CD4-positive, alpha-beta T cell (primary cell): ENCODE measurements at places on chromosomes 3 and 15. TPM values are rescaled to one million over a fixed set of nuclear protein-coding genes. Genes with fewer than 3 reads are reported as not detected.
A peak's percentile ranks its signal among the peaks of the same experiment; 100 is the strongest.

DNA sequence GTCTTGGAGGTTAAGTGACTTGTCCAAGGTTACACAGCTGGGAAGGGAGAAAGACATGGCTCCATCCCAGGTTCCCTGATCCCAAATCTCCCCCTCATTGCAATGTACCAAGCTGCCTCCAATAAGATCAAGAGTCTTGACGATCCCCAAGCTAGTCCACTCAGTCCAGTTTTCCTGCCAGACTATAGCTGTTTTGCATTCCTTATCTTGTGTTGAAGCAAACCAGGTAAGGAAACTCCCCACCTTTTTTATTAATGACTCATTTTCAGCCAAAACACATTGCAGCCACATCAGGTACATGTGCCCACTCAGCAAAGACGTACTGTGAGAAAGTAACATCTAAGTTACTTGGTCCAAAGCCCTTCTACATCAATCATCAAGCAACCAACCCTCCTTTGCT lies 41.9 kb downstream of the LIPC start:
- H3K36me3 ChIP-seq = no peaks in the 10 kb centered on the region
- H3K4me3 ChIP-seq = peak overlapping the region; percentile 8

- no peak overlapping the region for H3K4me3 ChIP-seq
- H3K27ac ChIP-seq = no peak overlapping the region
- H3K27me3 ChIP-seq = no peaks in the 10 kb centered on the region
- no peaks in the 10 kb centered on the region for H3K36me3 ChIP-seq
Measured at GRCh38 chr3:123757281-123757940, 126.7 kb downstream of the MYLK start.

GRCh38 chr3:50666837-50667236 lies 7.9 kb upstream of the DOCK3 start:
- no peaks in the 10 kb centered on the region for H3K27me3 ChIP-seq
- no peaks in the 10 kb centered on the region for H3K36me3 ChIP-seq
- no peak for DNase-seq
- H3K27ac ChIP-seq = no peak overlapping the region
- H3K4me1 ChIP-seq = peaks cover 3% of the 10 kb centered on the region

- no peak for DNase-seq
- no peaks in the 10 kb centered on the region for H3K27me3 ChIP-seq
- no peaks in the 10 kb centered on the region for H3K36me3 ChIP-seq
- H3K27ac ChIP-seq = no peak overlapping the region
- no peak overlapping the region for H3K4me3 ChIP-seq
- no peaks in the 10 kb centered on the region for H3K4me1 ChIP-seq
Measured at GRCh38 chr3:110814170-110815007, 257.2 kb upstream of the NECTIN3 start.

DNA sequence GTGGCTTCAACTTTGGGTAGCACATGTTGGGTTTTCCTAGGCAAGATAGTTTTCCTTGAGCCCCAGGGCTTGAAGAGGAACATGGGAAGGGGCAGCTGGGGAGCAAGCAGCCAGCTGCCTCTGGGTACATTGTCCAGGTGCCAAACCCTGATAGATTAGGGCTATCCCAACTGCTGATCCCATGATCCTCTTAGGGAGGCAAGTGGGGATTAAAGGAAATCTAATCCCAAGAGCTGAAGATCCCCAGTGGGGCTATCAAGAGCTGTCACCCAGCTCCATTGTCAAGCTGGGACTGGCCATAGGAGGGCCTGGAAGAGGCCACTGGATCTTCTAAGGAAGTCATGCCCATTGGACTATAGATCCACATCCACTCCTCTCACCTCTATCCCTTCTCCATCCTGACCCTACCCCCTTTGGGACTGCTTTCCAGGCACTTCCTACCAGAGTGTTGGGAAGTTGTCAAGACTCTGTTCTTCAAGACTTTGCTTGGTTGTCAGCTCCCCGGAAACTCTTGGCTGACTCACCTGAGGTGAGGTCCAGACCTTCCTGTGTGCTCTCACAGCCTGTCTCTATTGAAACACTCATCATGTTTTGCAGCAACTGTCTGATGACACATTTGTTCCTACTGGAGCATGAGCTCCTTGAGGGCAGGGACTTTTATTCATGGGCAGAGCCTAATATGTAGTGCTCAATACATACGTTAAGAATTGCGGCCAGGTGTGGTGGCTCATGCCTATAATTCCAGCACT lies 5.9 kb downstream of the CAMK2N2 start:
- DNase-seq = no peak
- H3K4me3 ChIP-seq = no peak overlapping the region
- H3K4me1 ChIP-seq = peaks cover 8% of the 10 kb centered on the region
- H3K36me3 ChIP-seq = no peaks in the 10 kb centered on the region

GRCh38 chr3:186849374-186849975 lies 7.0 kb downstream of the ADIPOQ start:
- no peaks in the 10 kb centered on the region for H3K36me3 ChIP-seq
- DNase-seq = no peak
- peaks cover 3% of the 10 kb centered on the region for H3K4me1 ChIP-seq
- no peak overlapping the region for H3K27ac ChIP-seq
- no peak overlapping the region for H3K4me3 ChIP-seq

GRCh38 chr15:40595773-40596172 lies 1.7 kb downstream of the KNL1 start:
- peaks cover 10% of the 10 kb centered on the region for H3K4me1 ChIP-seq
- H3K27me3 ChIP-seq = no peaks in the 10 kb centered on the region
- no peaks in the 10 kb centered on the region for H3K36me3 ChIP-seq

- H3K27ac ChIP-seq = no peak overlapping the region
- H3K27me3 ChIP-seq = no peaks in the 10 kb centered on the region
Measured at GRCh38 chr3:61446341-61446740, 115.0 kb upstream of the PTPRG start.

- H3K4me3 ChIP-seq = no peak overlapping the region
- DNase-seq = no peak
- H3K27ac ChIP-seq = no peak overlapping the region
- peaks cover 3% of the 10 kb centered on the region for H3K4me1 ChIP-seq
- no peaks in the 10 kb centered on the region for H3K36me3 ChIP-seq
Measured at GRCh38 chr15:100875495-100875894, 4.1 kb upstream of the ALDH1A3 start.

- no peaks in the 10 kb centered on the region for H3K27me3 ChIP-seq
- no peaks in the 10 kb centered on the region for H3K36me3 ChIP-seq
- H3K4me3 ChIP-seq = peak within 1 kb of the TSS; percentile 93
- no peak for DNase-seq
- H3K27ac ChIP-seq = peak within 1 kb of the TSS; percentile 63
Measured at GRCh38 chr3:50340448-50341329, at the start of gene RASSF1. Gene RASSF1, minus strand, starts transcription at chr3:50340836. Its CDS starts 31 bp downstream, at chr3:50340805.

- no peak for DNase-seq
- no peaks in the 10 kb centered on the region for H3K36me3 ChIP-seq
- H3K27ac ChIP-seq = no peak overlapping the region
- H3K4me3 ChIP-seq = no peak overlapping the region
- no peaks in the 10 kb centered on the region for H3K4me1 ChIP-seq
Measured at GRCh38 chr3:122908251-122908650, 113.4 kb downstream of the SLC49A4 start.

DNA sequence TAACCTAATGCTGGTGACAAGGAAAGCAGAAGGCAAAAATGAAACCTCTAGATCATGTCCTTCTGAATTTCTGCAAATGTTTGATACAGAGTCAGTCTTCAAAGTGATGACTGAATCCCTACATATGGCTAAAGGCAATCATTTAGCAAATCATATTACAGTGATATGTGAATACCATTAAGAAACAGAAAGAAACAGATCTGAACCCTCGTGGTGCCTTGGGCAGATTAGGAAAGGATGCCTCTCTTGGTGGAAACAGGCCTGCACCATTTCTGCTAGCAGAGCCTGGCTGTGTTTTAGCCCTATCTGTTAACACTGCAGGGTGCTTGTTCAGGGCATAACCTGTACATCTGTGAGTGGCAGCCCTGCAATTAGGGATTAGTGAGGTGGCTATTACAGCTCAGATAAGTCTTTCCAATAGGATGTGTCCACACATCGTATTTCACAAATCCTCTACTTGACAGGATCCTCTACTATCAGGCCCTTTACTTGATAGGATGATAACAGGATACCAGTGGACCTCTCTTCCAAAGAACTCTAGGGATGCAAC lies 12.1 kb downstream of the SEC22C start:
- no peak overlapping the region for H3K4me3 ChIP-seq
- DNase-seq = no peak
- H3K4me1 ChIP-seq = no peaks in the 10 kb centered on the region

GRCh38 chr3:65938676-65939075 lies 100.0 kb downstream of the MAGI1 start:
- H3K27ac ChIP-seq = no peak overlapping the region
- no peaks in the 10 kb centered on the region for H3K36me3 ChIP-seq
- H3K27me3 ChIP-seq = no peaks in the 10 kb centered on the region
- no peak for DNase-seq
- H3K4me1 ChIP-seq = no peaks in the 10 kb centered on the region
- no peak overlapping the region for H3K4me3 ChIP-seq

DNA sequence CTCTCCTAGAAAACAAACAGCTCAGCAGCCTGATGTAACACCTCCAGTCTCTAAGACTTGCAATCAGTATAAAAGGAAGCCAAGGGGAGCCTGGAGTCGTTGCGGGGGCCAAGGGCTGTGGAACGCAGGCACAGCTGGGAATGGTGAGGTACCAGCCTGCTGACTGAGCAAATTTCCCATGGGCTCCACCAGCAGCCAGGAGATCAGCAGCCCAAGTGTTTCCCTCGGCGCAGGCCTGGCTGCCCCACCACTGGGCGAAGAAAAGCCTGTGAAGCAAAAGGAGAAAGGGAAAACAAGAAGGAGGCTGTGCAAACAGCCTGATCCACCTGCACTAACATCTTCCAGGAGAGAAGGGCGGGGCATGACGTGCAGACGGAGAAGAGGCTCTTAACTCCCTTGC lies 155.3 kb downstream of the SHQ1 start:
- no peaks in the 10 kb centered on the region for H3K36me3 ChIP-seq
- no peak overlapping the region for H3K27ac ChIP-seq
- H3K4me3 ChIP-seq = no peak overlapping the region
- no peaks in the 10 kb centered on the region for H3K4me1 ChIP-seq
- no peaks in the 10 kb centered on the region for H3K27me3 ChIP-seq

GRCh38 chr3:177764377-177764912 lies 567.2 kb upstream of the TBL1XR1 start:
- no peaks in the 10 kb centered on the region for H3K27me3 ChIP-seq
- H3K4me1 ChIP-seq = no peaks in the 10 kb centered on the region
- H3K36me3 ChIP-seq = no peaks in the 10 kb centered on the region
- no peak overlapping the region for H3K27ac ChIP-seq

GRCh38 chr3:29140666-29141065 lies 140.2 kb upstream of the RBMS3 start:
- H3K4me3 ChIP-seq = no peak overlapping the region
- no peak overlapping the region for H3K27ac ChIP-seq
- H3K27me3 ChIP-seq = no peaks in the 10 kb centered on the region
- H3K4me1 ChIP-seq = no peaks in the 10 kb centered on the region
- DNase-seq = no peak

DNA sequence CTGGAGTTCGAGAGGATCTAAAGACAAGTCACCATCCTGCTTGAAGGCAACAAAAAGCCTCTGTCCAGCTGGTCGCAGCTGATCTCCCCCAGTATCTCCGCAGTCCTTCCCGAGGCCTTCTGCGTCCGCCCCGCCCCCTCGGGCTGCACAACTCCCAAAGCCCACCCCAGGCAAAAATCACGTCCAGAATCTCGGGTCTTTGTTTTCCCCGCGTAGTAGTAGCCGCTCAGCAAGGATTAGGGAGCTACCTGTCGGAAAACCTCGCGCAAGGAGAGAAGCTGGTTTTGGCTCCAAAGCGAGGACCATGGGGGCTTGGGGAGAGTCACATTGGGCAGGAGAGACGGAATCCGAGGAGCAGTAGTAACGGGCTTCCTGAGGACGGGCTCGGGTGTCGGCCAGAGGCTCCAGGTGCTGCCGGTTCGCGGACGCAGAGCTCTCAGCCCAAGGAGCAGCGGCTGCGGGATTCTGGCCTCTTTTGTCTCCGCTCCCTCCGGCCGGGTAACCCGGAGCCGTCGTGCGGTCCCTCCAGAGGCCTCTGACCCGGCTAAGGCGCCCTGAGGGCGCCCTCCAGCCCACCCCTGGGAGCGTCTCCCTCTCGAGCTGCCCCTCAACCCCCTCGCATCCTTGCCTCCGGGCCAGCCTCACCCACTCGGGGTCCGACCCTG lies 401 bp downstream of the ZSCAN29 start:
- H3K4me1 ChIP-seq = peaks cover 35% of the 10 kb centered on the region
- DNase-seq = no peak
- peaks cover 25% of the 10 kb centered on the region for H3K36me3 ChIP-seq
- H3K27me3 ChIP-seq = no peaks in the 10 kb centered on the region
- peak overlapping the region; percentile 8 for H3K27ac ChIP-seq

DNA sequence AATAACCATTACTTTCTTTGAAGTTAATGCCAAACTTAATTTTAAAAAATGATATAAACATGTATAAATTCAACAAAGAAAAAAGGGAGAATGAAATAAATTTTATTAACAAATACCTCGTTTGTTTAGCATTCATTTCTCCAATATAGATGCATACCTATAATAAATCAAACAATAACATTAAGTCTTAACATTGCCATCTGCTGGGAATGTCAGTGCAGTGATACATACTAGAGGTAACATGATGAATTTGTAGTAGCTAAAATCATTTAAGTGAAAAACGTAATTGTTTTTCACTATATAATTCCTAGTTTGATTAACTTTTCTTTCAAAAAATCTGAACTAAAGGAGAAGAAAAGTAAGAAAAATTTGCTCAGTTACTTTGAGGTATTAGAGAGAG lies 340.2 kb upstream of the CBLB start:
- peaks cover 7% of the 10 kb centered on the region for H3K4me1 ChIP-seq
- H3K4me3 ChIP-seq = no peak overlapping the region
- DNase-seq = peak; percentile 35

- no peaks in the 10 kb centered on the region for H3K27me3 ChIP-seq
- H3K27ac ChIP-seq = no peak overlapping the region
- DNase-seq = no peak
- no peak overlapping the region for H3K4me3 ChIP-seq
Measured at GRCh38 chr3:31770822-31771326, 210.2 kb downstream of the OSBPL10 start.

DNA sequence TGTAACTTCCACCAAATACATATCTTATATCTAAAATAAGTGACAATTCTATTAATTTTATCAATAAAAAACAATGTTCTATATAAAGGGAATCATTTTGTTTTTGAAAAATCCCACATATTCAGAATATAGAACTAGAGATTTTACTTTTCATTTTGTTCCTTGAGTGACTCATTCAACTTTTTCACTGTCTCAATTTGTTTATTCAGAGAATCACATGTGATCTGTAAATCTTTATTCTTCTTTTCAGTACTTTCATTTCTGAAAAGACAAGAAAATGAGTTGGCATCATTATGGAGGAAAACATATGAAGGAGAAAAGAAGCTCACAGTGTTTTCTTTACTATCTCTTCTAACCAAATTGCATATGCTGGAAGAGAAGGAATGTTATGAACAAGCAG lies 35.0 kb downstream of the CIP2A start:
- no peak overlapping the region for H3K27ac ChIP-seq
- H3K4me1 ChIP-seq = no peaks in the 10 kb centered on the region
- H3K4me3 ChIP-seq = no peak overlapping the region
- no peaks in the 10 kb centered on the region for H3K36me3 ChIP-seq
- no peak for DNase-seq
- no peaks in the 10 kb centered on the region for H3K27me3 ChIP-seq

GRCh38 chr15:68641376-68641775 lies 62.6 kb downstream of the CORO2B start:
- no peak overlapping the region for H3K4me3 ChIP-seq
- H3K27ac ChIP-seq = no peak overlapping the region
- no peaks in the 10 kb centered on the region for H3K27me3 ChIP-seq
- H3K36me3 ChIP-seq = no peaks in the 10 kb centered on the region
- H3K4me1 ChIP-seq = no peaks in the 10 kb centered on the region

Gene MFGE8
- total RNA-seq = 93.0 TPM

Gene CD200R1L
- total RNA-seq = not detected

Gene AMOTL2
- not detected for total RNA-seq

Gene PLA2G4D
- not detected for total RNA-seq

Gene CACNA2D3
- total RNA-seq = 0.08 TPM

Gene B3GALNT1
- 0.33 TPM for total RNA-seq

Gene SLC28A2
- total RNA-seq = not detected

Gene CADM2
- total RNA-seq = 0.03 TPM

Gene QARS1
- 264 TPM for total RNA-seq

Gene MEIS2
- not detected for total RNA-seq

Gene CAMP
- total RNA-seq = not detected
